Tibial nerve (tissue), 4 donors: ENCODE measurements at places on chromosomes 2 and 18. TPM values are rescaled to one million over a fixed set of nuclear protein-coding genes. Genes with fewer than 3 reads are reported as not detected.

- H3K27ac ChIP-seq = no peak overlapping the region
- H3K4me1 ChIP-seq = no peaks in the 10 kb centered on the region
- DNase-seq = no peak
- no peaks in the 10 kb centered on the region for H3K36me3 ChIP-seq
These were observed 407.7 kb upstream of the SLC8A1 start for GRCh38 chr2:40859617-40860016.

GRCh38 chr2:108621087-108621559, 86.9 kb downstream of the LIMS1 start:
- no peak overlapping the region for H3K4me3 ChIP-seq
- no peak for DNase-seq
- peaks cover 26% of the 10 kb centered on the region for H3K4me1 ChIP-seq
- no peaks in the 10 kb centered on the region for H3K27me3 ChIP-seq
- no peaks in the 10 kb centered on the region for H3K36me3 ChIP-seq

DNA sequence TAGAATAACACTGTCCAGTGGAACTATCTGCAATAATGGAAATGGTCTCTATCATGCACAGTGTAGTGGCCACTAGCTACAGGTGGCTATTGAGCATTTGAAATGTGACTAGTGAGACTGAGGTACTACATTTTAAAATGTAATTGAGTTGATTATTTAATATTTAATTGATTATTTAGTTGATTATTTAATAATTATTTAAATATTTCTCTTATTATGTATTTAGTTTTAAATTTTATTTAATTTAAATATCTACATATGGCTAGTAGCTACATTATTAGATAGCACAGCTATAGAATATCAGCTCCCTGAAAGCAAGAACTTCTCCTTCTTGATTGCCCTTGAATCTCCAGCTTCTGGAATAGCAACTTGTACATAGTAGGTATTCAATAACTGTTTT, 12.8 kb upstream of the ZNF521 start:
- H3K36me3 ChIP-seq = no peaks in the 10 kb centered on the region
- H3K27me3 ChIP-seq = no peaks in the 10 kb centered on the region
- no peak for DNase-seq
- H3K4me1 ChIP-seq = no peaks in the 10 kb centered on the region
- H3K27ac ChIP-seq = no peak overlapping the region
- no peak overlapping the region for H3K4me3 ChIP-seq

GRCh38 chr2:48753228-48753627, 2.3 kb downstream of the LHCGR start:
- H3K27ac ChIP-seq = no peak overlapping the region
- H3K4me1 ChIP-seq = peaks cover 13% of the 10 kb centered on the region
- DNase-seq = no peak
- no peak overlapping the region for H3K4me3 ChIP-seq
- no peaks in the 10 kb centered on the region for H3K36me3 ChIP-seq

DNA sequence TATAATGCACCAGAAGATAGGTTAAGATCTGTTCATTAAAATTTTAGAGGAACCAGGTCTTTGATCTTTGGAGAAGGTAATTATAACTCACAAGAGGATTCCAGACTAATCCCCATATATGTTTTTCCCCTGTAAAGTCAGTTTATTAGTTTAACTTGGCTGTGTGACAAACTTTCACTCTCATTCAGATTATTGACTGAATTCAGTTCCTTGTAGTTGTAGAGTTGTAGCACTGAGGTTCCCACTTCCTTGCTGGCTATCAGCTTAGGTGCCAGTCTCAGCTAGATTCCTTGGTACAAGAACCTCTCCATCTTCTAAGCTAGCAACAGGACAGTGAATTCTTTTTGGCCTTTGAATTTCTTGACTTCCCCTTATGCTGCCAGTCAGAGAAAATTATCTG, 19.1 kb downstream of the REG1A start:
- H3K27ac ChIP-seq = no peak overlapping the region
- H3K4me3 ChIP-seq = no peak overlapping the region
- no peaks in the 10 kb centered on the region for H3K4me1 ChIP-seq

DNA sequence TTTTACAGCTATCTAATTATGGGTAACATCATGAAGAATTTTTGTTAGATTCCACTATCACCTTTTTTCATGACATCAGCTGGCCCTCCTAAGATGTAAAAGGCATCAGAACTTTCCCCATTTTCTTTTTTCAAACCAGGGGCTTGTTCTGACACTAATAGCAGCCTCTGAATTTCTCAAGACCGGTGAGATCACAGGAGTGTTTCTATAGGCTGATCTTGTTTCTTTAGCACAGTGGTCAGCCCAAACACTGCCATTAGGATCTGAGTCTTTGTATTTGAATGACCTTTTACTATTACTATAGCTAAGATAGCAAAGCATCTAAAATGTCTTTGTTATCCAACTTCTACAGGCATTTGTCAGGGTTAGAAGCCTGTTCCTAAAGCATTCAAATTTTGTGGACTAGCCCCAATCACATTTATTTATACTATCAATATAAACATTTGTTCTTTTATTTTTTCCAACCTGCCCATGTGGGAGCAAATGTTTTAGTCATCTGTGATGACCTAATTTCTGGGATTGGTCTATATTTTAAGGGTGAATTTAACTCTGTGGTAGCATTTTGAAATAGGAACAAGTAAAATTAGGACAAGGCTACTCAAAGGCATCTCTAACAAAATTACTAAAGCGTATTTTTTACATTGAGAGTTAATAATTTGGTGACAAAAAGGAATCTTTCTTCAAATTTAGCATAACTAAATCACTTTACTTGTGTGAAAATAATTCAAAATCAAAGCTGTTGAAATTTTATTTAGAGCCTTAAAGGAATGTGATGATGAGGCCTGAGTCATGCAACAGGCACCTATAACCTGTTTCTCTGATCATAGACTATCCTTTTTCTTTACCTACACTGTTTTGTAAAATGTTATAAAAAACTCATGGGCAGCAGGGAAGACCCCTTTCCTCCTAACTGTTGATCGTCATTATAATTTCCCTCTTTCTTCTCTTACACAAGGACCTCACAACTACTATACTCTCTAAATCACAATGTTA, 39.3 kb downstream of the ZAP70 start:
- DNase-seq = no peak
- peaks cover 5% of the 10 kb centered on the region for H3K36me3 ChIP-seq
- no peak overlapping the region for H3K4me3 ChIP-seq
- H3K4me1 ChIP-seq = no peaks in the 10 kb centered on the region

GRCh38 chr2:151575338-151575737, 158.9 kb downstream of the NEB start:
- no peak overlapping the region for H3K4me3 ChIP-seq
- H3K36me3 ChIP-seq = no peaks in the 10 kb centered on the region
- no peaks in the 10 kb centered on the region for H3K4me1 ChIP-seq
- H3K27ac ChIP-seq = no peak overlapping the region

- H3K27ac ChIP-seq = no peak overlapping the region
- no peaks in the 10 kb centered on the region for H3K36me3 ChIP-seq
- DNase-seq = no peak
- no peak overlapping the region for H3K4me3 ChIP-seq
These were observed 249.4 kb upstream of the UBE2E3 start for GRCh38 chr2:180730976-180731375.

- H3K4me3 ChIP-seq = no peak overlapping the region
- no peaks in the 10 kb centered on the region for H3K27me3 ChIP-seq
- H3K27ac ChIP-seq = no peak overlapping the region
- no peak for DNase-seq
These were observed 54.8 kb upstream of the KLHL29 start for GRCh38 chr2:23330214-23330613.

- H3K4me1 ChIP-seq = no peaks in the 10 kb centered on the region
- H3K27ac ChIP-seq = no peak overlapping the region
- H3K36me3 ChIP-seq = peaks cover 12% of the 10 kb centered on the region
- H3K27me3 ChIP-seq = no peaks in the 10 kb centered on the region
- DNase-seq = no peak
These were observed 84.6 kb downstream of the SMAD7 start for GRCh38 chr18:48866028-48866733.

- peak overlapping the region; percentile 93 for H3K27ac ChIP-seq
- H3K36me3 ChIP-seq = peaks cover 73% of the 10 kb centered on the region
- peaks cover 48% of the 10 kb centered on the region for H3K4me1 ChIP-seq
These were observed 68.4 kb downstream of the POLR1A start for GRCh38 chr2:86037141-86037794.

DNA sequence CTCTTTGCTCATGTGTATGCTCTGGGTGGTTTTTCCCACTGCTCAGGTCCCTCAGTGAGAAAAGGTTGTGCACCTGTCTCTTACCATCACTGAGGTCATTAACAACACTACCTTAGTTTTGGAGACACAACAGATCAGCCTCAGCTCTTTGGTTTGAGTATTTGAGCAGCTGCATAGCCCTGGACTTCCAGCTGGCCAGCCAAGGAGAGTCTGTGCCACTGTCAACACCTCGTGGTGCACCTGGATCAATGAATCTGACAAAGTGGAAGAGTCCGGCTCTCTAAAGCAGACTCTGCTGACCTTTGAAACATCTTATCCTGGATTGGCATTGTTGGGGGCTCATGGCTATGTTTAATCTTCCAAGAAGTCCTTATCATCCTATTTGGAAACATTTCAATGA, 30.0 kb downstream of the SERPINB8 start:
- H3K27me3 ChIP-seq = no peaks in the 10 kb centered on the region
- H3K27ac ChIP-seq = no peak overlapping the region
- no peak overlapping the region for H3K4me3 ChIP-seq
- H3K36me3 ChIP-seq = no peaks in the 10 kb centered on the region
- no peaks in the 10 kb centered on the region for H3K4me1 ChIP-seq
- no peak for DNase-seq

DNA sequence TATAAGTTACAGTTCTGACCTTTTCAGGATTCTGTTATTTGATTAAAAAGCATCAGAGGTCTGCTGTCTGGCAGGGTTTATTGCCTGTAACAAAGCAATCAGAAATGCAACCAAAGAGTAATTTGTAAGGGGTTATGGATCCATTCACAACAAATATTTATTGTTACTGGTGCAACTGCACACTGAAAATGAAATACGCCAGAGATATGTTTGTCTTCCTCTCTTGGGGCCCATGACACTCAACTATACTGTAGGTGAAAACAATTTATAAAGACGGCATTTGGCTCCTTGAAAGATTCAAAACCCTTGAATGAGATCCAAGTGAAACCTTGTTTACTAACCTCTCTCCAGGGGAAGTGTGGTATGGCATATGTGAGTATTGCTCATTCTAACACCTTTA, 452.2 kb downstream of the MBD2 start:
- H3K36me3 ChIP-seq = no peaks in the 10 kb centered on the region
- DNase-seq = no peak
- peaks cover 5% of the 10 kb centered on the region for H3K4me1 ChIP-seq

GRCh38 chr2:191231995-191232394, 13.2 kb upstream of the MYO1B start:
- no peaks in the 10 kb centered on the region for H3K4me1 ChIP-seq
- H3K36me3 ChIP-seq = no peaks in the 10 kb centered on the region
- peak overlapping the region; percentile 53 for H3K27ac ChIP-seq
- no peak overlapping the region for H3K4me3 ChIP-seq
- DNase-seq = no peak

DNA sequence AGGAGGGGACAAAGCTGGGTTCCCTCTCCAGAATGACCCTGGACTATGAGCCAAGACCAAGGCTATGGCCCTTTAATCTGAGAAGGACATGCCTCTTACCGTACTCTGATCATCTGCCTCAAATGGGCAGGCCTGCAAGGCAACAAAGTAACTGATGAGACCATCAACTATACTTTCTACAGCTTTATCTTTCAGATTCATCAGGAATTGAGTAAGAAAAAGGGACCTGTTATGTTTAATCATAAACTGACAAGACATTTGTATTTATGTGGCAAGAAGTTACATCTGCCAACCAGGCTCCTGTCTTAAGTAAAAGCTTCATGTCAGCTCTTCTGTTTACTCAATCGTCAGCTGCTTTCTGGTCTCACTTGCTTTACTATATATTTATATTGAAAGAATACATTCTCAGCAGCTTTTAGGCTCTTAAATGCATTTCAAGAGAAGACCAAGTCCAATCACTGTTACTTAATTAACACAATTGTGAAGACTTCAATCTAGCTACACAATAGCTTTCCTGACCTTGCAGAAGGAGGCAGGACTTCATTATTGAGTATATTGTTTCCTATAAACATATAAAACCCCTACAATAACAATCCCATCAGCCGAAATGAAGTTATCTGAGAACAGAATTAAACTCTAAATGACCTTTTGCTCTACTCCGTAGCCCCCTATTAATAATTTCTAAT, 163.8 kb downstream of the ETAA1 start:
- no peak overlapping the region for H3K27ac ChIP-seq
- H3K4me1 ChIP-seq = no peaks in the 10 kb centered on the region
- no peaks in the 10 kb centered on the region for H3K27me3 ChIP-seq
- no peaks in the 10 kb centered on the region for H3K36me3 ChIP-seq

DNA sequence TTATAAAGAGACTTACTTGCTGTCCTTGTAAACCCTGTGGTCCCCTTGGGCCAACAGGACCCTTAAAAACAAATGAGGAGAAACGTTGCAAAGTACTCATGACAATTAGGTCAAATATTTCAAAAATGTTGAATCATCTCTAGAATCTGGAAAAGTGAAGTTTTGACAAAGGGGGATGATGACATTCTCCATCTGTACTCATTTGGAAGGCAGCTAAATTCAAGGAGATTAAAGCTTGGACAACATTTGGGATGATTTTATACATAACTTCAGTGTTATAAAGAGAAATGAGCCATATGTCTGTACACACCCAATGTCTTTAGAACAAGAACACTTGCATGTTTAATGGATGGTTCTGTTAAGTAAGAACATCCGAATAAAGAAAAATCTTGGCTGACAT, 92.9 kb downstream of the COL5A2 start:
- H3K36me3 ChIP-seq = no peaks in the 10 kb centered on the region
- H3K4me1 ChIP-seq = no peaks in the 10 kb centered on the region
- no peak overlapping the region for H3K27ac ChIP-seq
- no peak for DNase-seq
- no peaks in the 10 kb centered on the region for H3K27me3 ChIP-seq
- H3K4me3 ChIP-seq = no peak overlapping the region

- no peaks in the 10 kb centered on the region for H3K4me1 ChIP-seq
- no peaks in the 10 kb centered on the region for H3K36me3 ChIP-seq
- no peak overlapping the region for H3K4me3 ChIP-seq
- no peaks in the 10 kb centered on the region for H3K27me3 ChIP-seq
- DNase-seq = no peak
- no peak overlapping the region for H3K27ac ChIP-seq
These were observed 36.6 kb upstream of the CD28 start for GRCh38 chr2:203669820-203670219.

Gene CCDC195
- total RNA-seq = not detected

Gene CEP76
- 13.6 TPM for total RNA-seq

Gene RAX
- not detected for total RNA-seq

Gene TUBB6
- 506 TPM for total RNA-seq

Gene CPO
- total RNA-seq = 2.2 TPM

Gene DSG4
- not detected for total RNA-seq

Gene ECEL1
- total RNA-seq = 1.0 TPM

Gene RPS27A
- 1,730 TPM for total RNA-seq

Gene ZNF396
- 2.8 TPM for total RNA-seq

Gene C2orf72
- 0.42 TPM for total RNA-seq

Gene RTP5
- total RNA-seq = not detected

Gene RAB6D
- total RNA-seq = not detected
